GF-D8 (cell line): ENCODE measurements at places on chromosomes 5 and 9.

- DNase-seq, result no peak
Observed at GRCh38 chr9:86022687-86023266, 76.6 kb downstream of the GOLM1 start.

DNA sequence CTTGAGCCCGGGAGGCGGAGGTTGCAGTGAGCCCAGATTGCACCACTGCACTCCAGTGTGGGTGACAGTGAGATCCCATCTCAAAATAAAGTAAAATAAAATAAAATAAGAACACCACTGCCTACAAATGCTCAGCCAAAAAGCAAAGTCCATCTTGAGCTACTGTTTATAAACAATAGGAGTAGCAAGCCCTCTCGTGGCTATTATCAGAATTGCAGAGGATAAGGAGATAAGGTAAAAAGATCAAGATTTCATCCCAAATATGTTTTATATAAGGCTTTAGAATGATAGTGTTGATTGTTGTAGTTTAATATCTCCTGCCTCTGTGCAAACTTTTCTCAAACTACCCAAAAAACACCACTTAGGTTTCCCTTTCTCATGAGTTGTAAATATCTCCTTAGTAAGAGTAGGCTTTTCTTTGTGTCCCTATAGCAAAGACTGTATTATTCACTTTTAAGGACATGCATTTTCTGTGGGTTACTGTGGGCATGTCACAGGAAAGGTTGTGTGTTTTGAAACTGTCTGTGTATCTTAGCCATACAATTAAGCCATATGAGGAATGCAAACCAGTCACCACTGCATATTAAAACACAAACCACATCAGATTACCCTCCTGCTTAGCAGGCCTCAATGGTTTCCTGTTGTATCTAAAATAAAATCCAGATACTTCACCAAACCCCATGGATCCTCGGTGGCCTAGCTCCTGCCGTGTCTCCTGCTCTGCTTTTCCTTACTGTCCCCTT is 31.8 kb upstream of the CKS2 start:
- peak; percentile 51 for DNase-seq

DNA sequence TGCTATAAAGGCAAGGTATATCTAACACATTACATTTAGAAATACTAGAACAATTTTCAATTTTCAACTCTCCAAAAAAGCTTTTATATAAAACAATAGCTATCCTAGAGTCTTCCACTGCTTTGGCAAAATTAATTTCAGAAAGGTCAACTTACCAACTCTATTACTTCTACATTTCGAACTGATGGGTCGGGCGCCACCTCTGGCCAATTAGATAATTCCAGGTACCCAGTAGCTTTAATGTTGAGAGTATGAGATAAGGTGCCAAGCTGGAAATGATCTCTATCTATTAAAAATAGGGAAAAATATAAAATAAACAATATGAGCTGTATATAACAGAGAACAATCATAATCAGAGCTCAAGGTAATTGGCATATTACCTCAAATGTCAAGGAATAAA is 166.6 kb downstream of the AP3B1 start:
- DNase-seq, result no peak

GRCh38 chr5:148969291-148969690 is 93.6 kb downstream of the SH3TC2 start:
- no peak for DNase-seq

DNA sequence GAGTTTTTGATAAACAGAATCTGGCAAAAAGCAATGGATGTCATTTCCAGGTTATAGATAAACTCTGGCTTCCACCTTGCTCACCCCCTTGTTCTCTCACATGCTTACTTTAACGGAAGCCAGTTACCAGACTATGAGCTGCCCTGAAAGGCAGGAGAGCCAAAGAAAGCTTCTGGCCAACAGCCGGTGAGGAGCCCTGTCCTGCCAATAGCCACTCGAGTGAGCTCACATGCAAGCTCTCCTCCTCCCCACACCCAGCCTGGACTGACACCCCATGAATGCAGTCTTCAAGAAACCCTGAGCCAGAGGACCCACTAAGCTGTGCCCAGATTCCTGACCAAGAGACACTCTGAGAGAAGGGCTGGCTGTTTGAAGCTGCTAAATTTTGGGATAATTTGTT is 14.4 kb upstream of the SMIM15 start:
- DNase-seq, result no peak

- no peak for DNase-seq
Observed at GRCh38 chr5:6338135-6338534, 40.2 kb downstream of the MED10 start.

- DNase-seq, result no peak
Observed at GRCh38 chr5:180114304-180115003, 42.9 kb upstream of the RNF130 start.

GRCh38 chr5:39714036-39714698 is 289.4 kb upstream of the DAB2 start:
- DNase-seq, result no peak

GRCh38 chr9:136180586-136180985 is 24.3 kb downstream of the LHX3 start:
- no peak for DNase-seq

GRCh38 chr9:137407590-137408300 is 15.2 kb downstream of the EXD3 start:
- DNase-seq, result no peak

DNA sequence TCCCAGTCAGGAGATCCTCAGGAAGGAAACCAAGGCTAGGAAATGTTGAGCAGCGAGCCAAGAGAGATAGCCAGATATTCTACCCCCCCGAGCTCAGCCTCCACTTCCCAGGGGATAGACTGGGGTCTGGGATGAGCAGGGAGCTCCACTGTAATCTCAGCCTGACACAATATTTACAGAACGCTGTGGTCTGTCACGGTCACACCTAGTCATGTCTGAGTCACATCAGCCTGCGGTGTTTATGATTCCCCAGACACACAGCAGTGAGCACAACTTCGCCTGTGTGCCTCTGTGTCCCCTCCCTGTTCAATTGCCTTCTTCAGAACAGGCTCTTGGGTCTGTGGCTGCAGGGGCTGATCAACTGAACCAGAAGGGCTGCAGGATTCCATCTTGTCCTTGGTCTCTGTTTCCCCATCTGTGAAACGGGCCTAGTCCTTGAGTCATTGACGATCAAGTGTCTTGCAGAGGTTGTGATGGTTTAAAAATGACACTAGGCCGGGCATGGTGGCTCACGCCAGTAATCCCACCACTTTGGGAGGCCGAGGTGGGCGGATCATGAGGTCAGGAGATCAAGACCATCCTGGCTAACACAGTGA is 8.6 kb upstream of the PRRX2 start:
- DNase-seq, result no peak

DNA sequence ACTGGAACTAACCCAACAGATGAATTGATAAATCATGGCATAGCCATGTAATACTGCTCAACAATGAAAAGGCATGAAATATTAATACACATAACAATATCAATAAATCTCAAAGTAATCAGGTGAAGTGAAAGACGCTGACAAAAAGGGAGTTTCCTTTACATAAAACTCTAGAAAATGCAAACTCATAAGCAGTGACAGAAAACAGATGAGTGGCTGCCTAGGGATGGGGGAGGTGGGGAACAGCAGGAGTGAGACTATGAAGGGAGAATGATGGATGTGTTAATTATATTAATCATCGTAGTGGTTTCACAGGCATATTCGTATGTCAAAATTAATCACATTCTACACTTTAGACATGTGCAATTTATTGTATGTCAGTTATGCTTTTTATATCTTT is 59.8 kb upstream of the SHC3 start:
- DNase-seq, result no peak

GRCh38 chr9:128946571-128947276 is 679 bp downstream of the DOLK start:
- no peak for DNase-seq
